ENCODE measurements at places on chromosomes 5 and 9.
A peak's percentile ranks its signal among the peaks of the same experiment; 100 is the strongest.

DNA sequence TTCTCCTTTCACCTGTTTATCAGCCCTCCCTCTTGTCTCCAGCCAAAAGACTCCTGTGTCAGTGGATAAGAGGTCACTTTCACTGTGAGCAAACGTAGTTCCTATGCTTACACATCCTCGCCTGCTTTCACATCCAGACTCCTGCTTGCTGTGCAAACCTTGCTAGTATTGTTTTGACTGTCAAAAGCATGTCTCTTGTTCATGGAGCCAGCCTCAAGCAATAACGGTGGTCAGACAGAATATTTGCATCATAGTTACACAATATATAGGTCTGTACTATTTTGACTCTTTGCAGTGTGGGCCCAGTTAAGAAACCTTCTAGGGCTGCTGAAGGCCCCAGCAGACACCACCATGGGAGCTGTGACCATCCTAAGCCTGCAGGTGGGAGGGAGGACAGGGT, 420.0 kb downstream of the SEMA5A start:
- no peak for DNase-seq

- peak; percentile 28 for DNase-seq
Measured at GRCh38 chr5:90939211-90939610, 380.6 kb downstream of the ADGRV1 start.

DNA sequence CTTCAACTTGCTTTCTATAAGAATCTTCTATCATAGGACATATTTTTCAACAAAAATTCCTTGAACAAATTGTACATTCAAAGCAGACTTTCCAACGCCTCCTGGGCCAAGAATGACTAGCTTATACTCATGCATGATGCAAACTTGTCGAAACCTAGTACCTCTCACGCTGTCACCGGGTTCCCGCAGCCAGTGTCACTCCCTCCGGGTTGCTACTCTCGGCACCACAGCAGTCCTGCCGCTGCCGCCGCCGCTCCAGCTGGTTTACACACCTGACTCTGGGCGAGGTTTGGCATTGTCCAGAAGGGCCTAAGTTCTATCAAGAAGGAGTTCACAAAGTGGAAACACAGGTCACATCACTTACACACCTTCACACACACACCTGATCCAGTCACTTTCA, 244.4 kb downstream of the ADAMTSL1 start:
- DNase-seq, result no peak

GRCh38 chr5:35575578-35575977, 42.1 kb upstream of the SPEF2 start:
- no peak for DNase-seq

- no peak for DNase-seq
Measured at GRCh38 chr5:105783811-105784210, 1886.9 kb downstream of the EFNA5 start.

- no peak for DNase-seq
Measured at GRCh38 chr9:93111371-93112115, 15.5 kb downstream of the CARD19 start.

- DNase-seq, result no peak
Measured at GRCh38 chr5:133531178-133531577, 81.2 kb downstream of the FSTL4 start.

- DNase-seq, result no peak
Measured at GRCh38 chr9:16918920-16919319, 48.5 kb upstream of the BNC2 start.

DNA sequence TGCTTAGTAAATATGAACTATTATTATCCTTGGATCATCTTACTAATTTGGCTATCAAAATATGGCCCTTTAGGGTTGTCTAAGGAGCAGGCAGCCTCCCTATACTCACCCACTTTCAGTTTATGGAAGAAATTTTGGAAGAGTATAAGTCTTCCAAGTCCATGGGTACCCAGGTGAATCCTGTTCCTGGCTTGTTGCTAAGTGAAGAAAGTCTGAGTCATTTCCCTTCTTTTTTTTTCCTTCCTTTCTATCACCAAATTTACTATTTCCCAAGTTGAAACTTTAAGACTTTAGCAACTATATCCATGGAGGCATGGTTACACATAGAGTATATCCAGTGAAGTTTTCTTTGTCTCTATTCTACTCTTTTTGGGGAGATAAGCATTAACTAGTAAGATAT, 184.0 kb upstream of the ACTBL2 start:
- no peak for DNase-seq

DNA sequence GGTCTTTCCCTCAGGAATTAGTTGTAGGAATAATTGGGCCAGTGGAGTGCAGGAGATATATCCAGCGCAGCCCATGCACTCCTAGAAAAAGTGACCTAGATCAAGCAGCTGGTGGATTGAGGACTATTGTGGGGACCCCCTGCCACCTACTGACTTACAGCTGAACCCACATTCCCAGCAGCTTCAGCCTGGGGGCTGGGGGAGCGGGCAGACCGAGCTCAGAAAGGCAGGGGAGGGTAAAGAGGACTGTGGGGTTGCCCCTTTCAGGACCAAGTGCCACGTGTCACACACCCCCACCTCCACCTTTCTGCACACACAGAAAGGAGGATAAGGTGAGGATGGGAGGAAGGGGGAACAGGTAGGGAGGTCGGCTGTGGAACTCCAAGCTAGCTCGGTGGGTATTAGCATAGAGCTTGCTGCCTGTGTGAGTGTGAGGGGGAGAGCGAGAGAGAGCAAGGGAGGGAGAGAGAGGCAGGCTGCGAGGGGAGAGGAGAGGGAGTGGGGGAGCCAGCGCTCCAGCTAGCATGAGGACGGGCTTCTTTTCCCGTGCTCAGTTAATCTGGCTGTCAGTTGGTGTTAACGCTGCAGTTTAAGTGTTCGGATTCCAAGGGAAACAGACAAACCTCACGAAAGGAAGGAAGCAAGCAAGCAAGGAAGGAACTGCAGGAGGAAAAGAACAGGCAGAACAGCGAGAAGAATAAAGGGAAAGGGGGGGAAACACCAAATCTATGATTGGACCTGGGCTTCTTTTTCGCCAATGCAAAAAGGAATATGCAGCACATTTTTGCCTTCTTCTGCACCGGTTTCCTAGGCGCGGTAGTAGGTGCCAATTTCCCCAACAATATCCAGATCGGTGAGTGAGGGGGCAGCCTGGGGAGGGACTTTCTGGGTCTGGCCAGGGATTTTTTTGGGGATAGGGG, at the start of gene GRIA1:
Gene GRIA1 (plus strand): TSS at position 553 of the 920 bp plus-strand sequence.
- peak; percentile 12 for DNase-seq

DNA sequence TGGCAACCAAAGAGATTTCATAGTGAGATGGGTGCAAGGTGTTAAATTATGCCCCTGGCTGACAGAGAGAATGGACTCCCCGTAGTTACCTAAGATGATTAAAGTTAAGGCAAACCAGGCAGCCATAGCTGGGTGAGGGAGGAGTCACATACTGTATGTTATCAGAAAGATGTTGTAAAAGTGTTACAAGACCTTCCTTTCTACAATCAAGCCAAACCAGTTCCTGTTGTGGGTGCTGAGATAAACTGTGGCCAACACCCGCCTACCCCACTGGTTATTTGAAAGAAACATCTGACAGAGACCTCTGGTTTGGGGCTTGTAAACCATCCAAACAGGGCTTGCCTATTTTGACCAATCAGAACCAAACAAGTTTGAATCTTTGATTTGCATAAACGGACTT, 684.7 kb upstream of the NUDT12 start:
- DNase-seq, result no peak

Measured in fibroblast of skin of scalp (primary cell).